ENCODE measurements at places on chromosomes 2 and 18. TPM values are rescaled to one million over a fixed set of nuclear protein-coding genes. Genes with fewer than 3 reads are reported as not detected.
A peak's percentile ranks its signal among the peaks of the same experiment; 100 is the strongest.

- H3K36me3 ChIP-seq = peaks cover 16% of the 10 kb centered on the region
- no peak overlapping the region for H3K4me3 ChIP-seq
- no peaks in the 10 kb centered on the region for H3K27me3 ChIP-seq
- no peak for DNase-seq
These were observed 45.7 kb downstream of the FAM210A start for GRCh38 chr18:13680612-13681011.

DNA sequence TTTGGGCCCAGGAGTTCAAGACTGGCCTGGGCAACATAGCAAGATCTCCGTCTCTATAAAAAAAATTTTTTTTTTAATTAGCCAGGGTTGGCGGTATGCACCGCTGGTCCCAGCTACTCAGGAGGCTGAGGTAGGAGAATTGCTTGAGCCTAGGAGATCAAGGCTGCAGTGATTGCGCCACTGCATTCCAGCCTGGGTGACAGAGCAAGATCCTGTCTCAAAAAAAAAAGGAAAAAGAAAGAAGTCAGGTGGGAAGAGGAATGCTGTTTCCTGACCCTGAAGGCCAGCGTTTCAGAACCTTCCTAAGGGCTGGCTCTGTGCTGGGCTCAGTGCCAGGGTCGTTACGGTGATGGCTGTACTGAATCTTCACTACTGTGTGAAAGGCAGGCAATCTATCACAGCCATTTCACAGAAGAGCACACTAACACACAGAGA is 35.0 kb upstream of the AGAP1 start:
- H3K27ac ChIP-seq = no peak overlapping the region
- no peaks in the 10 kb centered on the region for H3K36me3 ChIP-seq
- peaks cover 14% of the 10 kb centered on the region for H3K27me3 ChIP-seq

- DNase-seq = peak; percentile 43
- H3K4me1 ChIP-seq = peaks cover 9% of the 10 kb centered on the region
- no peaks in the 10 kb centered on the region for H3K27me3 ChIP-seq
- peaks cover 47% of the 10 kb centered on the region for H3K36me3 ChIP-seq
- no peak overlapping the region for H3K27ac ChIP-seq
These were observed 23.6 kb upstream of the RBM44 start for GRCh38 chr2:237774811-237775553.

DNA sequence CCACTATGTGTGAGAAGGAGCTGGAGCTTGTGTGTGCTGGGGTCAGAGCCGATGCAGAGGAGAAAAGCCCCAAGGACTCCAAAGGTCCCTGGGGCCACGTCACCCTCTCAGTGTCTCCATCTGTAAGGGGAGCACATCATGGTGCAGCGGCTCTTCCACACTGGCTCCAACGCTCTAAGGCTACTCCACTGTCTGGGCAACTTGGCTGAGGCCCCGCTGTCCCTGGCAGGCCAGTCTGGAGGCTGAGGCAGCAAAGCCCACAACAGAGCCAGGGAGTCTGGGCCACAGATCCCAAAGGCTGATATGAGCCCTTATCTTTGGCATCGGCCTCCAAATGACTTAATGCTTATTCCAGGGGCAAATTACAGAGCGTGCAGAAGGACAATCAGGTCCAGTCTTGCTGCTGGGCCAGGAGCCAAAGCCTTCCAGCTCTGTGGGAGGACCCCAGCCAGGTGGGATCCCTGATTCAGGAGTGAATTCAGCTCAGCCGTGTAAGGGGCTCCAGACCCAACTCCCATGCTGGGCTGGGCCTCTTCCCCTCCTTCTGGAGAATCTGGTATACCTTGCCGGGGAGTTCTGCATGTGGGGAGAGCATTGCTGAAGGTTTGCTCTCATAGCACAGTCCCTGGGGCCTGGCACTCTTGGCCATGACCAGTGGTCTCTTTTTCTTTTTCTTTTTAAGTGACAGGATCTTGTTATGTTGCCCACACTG is 1.8 kb upstream of the DUSP2 start:
- peak overlapping the region; percentile 50 for H3K4me3 ChIP-seq
- peak; percentile 70 for DNase-seq
- peaks cover 55% of the 10 kb centered on the region for H3K4me1 ChIP-seq
- peak overlapping the region; percentile 79 for H3K27ac ChIP-seq
- no peaks in the 10 kb centered on the region for H3K27me3 ChIP-seq

GRCh38 chr2:206218796-206219499 is 55.5 kb upstream of the ZDBF2 start:
- DNase-seq = no peak
- H3K27me3 ChIP-seq = peaks cover 15% of the 10 kb centered on the region
- H3K4me3 ChIP-seq = no peak overlapping the region

- H3K36me3 ChIP-seq = no peaks in the 10 kb centered on the region
- H3K27me3 ChIP-seq = no peaks in the 10 kb centered on the region
- H3K4me1 ChIP-seq = peaks cover 8% of the 10 kb centered on the region
- H3K4me3 ChIP-seq = peak overlapping the region; percentile 52
- H3K27ac ChIP-seq = no peak overlapping the region
- no peak for DNase-seq
These were observed 4.3 kb upstream of the HS6ST1 start for GRCh38 chr2:128322715-128323554.

GRCh38 chr2:204691911-204692510 is 146.7 kb downstream of the PARD3B start:
- H3K4me3 ChIP-seq = no peak overlapping the region
- H3K36me3 ChIP-seq = peaks cover 10% of the 10 kb centered on the region
- DNase-seq = peak; percentile 83

DNA sequence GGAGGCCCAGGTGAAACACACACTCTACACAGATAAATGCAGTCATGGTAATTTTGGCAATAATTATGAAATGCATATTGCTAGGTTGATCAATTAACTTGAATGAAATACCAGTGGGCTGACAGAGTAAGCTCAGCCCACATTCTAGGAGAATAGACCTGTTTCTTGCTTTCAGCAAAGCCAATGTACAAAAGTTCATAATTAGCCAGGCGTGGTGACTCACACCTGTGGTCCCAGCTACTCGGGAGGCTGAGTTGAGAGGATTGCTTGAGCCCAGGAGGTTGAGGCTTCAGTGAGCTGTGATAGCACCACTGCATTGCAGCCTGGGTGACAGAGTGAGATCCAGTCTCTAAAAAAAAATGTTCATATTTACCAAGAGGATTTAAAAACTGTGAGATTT is 15.7 kb upstream of the MBP start:
- no peak overlapping the region for H3K27ac ChIP-seq
- H3K4me3 ChIP-seq = no peak overlapping the region
- no peak for DNase-seq
- H3K27me3 ChIP-seq = peaks cover 14% of the 10 kb centered on the region
- H3K4me1 ChIP-seq = peaks cover 7% of the 10 kb centered on the region

GRCh38 chr2:100803334-100803733 is 16.6 kb upstream of the NPAS2 start:
- peaks cover 16% of the 10 kb centered on the region for H3K4me1 ChIP-seq
- DNase-seq = no peak
- H3K36me3 ChIP-seq = no peaks in the 10 kb centered on the region

DNA sequence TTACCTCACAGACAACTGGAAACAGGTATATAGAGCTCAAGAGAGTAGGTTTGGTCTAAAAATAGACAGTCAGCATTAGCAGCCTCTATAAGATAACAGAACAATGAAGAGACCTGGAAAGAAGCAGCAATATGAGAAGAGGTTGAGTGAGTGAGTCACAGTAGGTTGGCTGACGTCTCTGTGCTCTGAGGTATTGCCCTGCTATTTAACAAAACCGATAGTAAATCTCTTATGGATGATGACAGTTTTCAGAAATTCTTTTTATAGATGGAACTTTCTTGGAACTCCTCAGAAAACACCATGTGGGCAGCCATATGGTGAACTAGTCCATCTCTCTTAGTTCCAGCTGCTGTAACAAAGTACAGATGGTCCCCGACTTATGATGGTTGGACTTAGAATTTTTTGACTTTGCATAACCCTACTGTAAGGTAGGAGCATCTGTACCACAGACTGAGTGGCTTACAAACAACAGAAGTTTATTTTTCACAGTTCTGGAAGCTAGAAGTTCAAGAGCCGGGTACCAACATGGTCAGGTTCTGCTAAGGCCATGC is 123.5 kb downstream of the MBD2 start:
- no peaks in the 10 kb centered on the region for H3K36me3 ChIP-seq
- H3K27me3 ChIP-seq = peaks cover 3% of the 10 kb centered on the region
- H3K27ac ChIP-seq = no peak overlapping the region
- no peaks in the 10 kb centered on the region for H3K4me1 ChIP-seq

The SP5 gene
- not detected for total RNA-seq

The SIGLEC15 gene
- 0.39 TPM for total RNA-seq
